ENCODE measurements at places on chromosomes 1 and 21.
A peak's percentile ranks its signal among the peaks of the same experiment; 100 is the strongest.

DNA sequence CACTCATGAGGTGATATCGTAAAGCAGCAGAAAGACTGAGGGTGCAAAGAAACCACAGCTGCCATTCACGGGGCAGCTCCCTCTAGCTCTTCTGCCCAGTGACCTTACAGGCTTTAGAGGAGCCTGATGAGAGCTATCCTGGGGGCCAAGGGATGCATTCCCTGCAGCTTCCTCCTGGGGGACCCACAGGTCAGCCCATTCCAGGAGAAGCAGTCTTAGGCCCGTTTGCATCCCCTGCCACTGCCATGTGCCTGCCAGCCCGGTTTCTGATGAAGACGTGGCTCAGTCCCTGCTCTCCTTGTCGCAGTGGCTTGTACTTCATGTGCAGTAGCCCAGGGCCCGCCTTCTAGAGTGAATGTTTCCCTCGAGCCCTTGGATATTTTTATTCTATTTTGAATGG, 22.8 kb downstream of the ATP5PO start:
- DNase-seq, result no peak

GRCh38 chr1:179001451-179001850, 24.2 kb upstream of the FAM20B start:
- no peak for DNase-seq

GRCh38 chr21:15363921-15364320, 299.1 kb upstream of the NRIP1 start:
- DNase-seq, result no peak

GRCh38 chr1:59244891-59245290, 52.0 kb upstream of the FGGY start:
- no peak for DNase-seq

DNA sequence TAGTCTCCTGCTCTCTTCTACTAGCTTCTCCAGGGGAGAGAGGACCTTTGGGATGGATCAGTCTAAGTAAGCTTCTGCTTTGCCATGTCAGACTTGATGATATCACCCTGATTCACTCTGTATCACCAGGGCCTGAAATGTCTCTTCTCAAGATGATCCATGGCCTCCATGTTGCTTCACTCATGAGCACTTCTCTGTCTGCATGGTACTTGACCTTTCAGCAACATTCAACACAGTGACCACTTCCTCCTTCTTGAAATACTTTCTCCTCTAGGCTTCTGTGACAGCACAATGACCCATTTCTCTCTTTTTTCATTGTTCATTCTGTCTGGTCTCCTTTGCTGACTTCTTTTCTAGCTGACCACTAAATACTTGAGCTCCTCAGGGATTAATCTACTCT, 35.3 kb upstream of the NGF start:
- no peak for DNase-seq

DNA sequence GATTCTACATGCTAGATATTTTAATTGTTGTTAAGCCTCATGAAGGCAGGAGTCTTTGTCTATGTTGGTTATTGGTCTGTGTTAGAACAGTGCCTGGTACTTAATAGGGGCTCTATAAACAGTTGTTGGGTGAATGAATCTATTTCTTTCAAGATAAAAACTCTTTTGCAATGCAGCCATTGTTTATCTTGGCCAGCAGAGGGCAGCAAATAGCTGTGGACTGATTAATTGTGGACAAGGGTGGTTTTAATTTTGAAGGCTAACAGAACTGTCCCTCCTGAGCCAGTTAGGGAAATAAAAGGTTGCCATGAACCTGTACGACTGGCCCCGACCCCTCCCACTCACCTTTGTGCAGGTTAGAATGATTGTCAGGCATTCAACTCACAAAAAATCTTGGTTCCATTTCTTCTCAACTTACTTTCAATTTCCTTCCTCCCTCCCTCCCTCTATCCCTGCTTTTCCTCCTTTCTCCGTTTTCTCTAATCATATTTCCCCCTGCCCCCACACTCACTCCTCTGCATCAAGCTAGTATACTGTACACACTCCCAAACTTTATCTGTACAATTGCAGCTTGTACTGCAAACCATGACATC, 66.3 kb upstream of the DIRAS3 start:
- DNase-seq, result peak; percentile 58

GRCh38 chr21:46005081-46005480, 23.5 kb downstream of the COL6A1 start:
- DNase-seq, result no peak

GRCh38 chr1:91803847-91804545, 82.0 kb downstream of the TGFBR3 start:
- DNase-seq, result peak; percentile 80

DNA sequence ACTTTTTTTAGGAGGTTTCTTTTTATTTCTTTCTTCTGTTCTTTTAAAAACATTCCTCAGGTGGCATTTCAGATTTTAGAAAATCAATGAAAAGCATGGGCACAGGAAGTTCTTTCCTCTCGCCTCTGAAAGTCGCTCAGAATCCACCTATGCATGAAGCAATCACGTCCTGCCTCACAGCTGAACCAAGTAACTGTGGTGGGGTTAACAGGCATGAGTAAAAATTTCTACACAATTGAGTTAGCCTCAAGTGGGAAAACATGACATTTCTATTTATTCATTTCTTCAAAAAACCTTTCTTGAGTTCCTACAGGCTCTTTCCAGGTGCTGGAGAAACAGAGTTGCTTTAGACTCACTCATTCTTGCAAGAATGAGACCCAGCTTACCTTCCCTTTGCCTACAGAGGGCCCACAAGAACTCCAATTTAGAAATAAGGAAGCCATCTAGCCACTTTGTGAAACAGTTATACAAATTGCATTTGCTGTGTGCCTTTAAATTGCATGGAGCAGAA, 508.9 kb upstream of the PKN2 start:
- DNase-seq, result no peak

- DNase-seq, result peak; percentile 27
These were observed 51.5 kb upstream of the VAV3 start for GRCh38 chr1:108016451-108016920.

DNA sequence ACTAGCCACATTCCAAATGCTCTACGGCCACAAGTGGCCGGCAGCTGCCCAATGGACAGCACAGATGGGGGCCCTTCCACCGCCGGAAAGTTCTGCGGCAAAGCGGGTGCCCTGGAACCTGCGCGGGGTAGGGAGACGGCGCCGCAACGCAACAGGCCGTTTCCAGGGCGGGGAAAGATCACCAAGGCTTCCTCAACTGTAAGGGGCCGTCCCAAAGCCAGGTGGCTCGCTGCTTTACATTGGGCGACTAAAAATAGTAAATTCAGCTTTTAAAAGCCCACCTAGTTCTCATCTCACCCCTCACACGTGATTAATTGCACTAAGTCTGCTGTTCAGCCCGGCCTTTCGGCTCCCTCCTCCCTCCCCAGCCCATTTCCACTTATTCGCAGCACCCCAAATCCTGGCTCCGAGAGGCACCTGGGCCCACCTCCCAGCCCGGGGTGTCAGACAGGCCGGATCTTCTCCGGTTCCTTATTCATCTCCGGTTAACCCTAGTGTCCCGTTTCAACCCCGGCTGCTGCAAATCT, 643 bp downstream of the CFAP298 start:
- DNase-seq, result peak; percentile 62

DNA sequence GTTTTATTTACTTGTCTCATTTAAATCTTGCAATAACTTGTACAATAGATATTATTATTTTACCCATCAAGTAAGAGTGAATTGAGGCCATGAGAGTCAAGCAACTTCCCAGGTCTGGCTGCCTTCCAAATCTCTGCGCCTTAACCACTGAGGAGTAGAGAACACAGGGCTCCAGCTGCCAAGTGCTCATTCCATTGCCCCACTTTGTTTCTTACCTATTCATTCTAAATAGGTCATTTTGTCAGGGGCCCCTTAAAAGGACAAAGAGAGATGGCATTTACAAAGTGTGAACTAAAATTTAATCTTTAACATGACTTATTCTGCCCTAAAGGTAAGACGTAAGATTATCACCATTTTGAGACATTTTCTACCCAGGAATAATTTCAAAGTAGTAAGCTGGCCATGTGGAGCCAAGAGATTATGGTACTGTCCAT, 3.5 kb downstream of the PPP1R15B start:
- peak; percentile 42 for DNase-seq

- no peak for DNase-seq
These were observed 15.5 kb downstream of the TEX35 start for GRCh38 chr1:178528228-178528952.

All from stimulated activated CD4-positive, alpha-beta T cell treated with anti-CD3 and anti-CD28 coated beads, Interleukin-15, amount 100 ng/mL, for 24 hours (primary cell).